ENCODE measurements at places on chromosomes 4 and X. TPM values are rescaled to one million over a fixed set of nuclear protein-coding genes. Genes with fewer than 3 reads are reported as not detected.
A peak's percentile ranks its signal among the peaks of the same experiment; 100 is the strongest.

DNA sequence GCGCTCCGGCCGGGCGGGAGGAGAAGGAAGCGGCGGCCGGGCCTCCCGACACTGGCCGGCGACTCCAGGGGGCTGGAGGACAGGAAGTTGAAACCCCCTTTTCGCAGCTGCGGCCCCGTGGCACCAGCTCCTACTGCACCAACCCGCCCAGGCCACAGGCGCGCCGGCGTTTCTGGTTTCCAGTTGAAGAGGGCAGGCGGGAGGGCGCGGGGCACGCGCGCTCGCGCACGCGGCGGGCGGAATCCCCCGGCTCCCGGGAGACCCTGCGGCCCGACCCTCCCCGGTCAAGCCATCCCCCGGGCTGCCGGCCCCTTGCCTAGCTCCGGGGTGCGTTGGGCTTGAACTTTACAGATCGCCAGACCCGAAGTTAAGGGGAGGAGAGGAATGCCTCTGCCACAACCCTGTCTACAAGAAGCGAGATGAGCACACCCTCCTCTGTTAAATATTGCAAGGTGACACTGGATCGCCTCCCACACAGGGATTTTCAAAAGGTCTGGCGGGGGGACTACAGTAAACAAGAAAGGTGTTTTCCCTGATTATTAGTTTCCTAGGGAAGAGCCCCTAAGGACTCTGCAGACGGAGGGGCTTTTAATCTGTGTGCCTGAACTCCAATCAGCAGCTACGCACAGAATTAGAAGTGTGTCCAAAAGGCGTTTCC lies 1.4 kb downstream of the ELOVL6 start:
- DNase-seq = peak; percentile 48

GRCh38 chr4:72374159-72374558 lies 194.9 kb downstream of the ADAMTS3 start:
- DNase-seq = no peak

- DNase-seq = no peak
Observed at GRCh38 chr4:51820443-51821234, 22.3 kb upstream of the DCUN1D4 start.

- DNase-seq = no peak
Observed at GRCh38 chr4:5960252-5960880, 57.9 kb downstream of the C4orf50 start.

DNA sequence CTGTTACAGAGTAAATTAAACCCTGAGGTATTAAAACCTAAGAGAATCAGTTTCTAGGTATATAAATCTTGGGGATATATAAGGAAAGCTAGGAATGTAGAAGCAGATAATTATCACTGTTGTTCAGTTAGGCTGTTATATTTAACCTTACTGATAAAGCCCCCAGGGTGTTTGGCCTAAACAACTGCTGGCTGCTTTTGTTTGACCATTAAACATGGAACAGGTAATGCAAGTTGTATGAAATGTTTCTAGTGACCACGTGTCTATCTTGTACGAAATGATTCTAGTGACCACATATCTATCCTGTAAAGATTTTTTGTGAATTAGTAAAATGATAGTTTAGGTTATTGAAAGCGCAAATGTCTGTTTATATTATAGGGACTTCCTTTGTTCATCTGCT lies 52.6 kb downstream of the SGMS2 start:
- no peak for DNase-seq

DNA sequence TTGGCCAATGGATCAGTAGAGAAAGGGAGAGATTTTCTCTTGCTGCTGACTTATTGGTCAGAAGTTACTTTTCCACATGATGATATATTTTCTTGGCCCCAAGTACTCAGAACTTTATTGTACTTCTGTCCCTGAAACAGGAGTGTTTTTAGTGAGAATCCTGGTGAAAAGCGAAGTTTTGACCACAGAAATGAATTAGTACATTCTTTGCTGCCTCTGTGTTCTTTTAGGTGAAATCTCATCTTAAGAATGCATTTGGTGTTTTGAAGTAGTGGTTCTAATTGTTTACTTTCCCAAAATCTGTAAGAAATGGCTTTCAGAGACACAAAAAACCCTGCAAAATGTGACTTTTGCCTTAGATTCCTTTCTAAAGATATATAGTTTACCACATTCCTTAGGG lies 240.4 kb downstream of the FRMPD4 start:
- no peak for DNase-seq

GRCh38 chr4:190019023-190019858 lies 7.8 kb downstream of the FRG2 start:
- DNase-seq = no peak

- no peak for DNase-seq
Observed at GRCh38 chrX:10208953-10209352, 52.2 kb downstream of the CLCN4 start.

DNA sequence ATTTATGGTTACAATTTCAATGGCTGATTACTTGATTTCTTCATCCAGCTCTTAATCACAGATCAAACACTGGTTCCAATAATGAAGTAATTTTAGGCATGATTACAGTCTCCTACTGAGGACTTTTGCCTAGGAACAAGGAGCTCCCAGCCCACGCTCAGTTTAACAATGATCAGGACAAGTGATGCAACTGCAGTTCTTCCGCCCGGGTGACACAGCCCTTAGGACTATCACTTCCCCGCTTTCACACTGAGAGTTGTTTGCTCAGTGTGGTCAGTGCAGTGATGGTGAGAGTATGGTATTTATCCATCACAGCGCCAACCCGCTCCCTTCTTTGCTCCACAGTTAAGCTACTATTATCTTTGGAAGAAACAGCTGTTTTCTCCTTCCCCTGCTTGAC lies 203.2 kb upstream of the MBNL3 start:
- no peak for DNase-seq

DNA sequence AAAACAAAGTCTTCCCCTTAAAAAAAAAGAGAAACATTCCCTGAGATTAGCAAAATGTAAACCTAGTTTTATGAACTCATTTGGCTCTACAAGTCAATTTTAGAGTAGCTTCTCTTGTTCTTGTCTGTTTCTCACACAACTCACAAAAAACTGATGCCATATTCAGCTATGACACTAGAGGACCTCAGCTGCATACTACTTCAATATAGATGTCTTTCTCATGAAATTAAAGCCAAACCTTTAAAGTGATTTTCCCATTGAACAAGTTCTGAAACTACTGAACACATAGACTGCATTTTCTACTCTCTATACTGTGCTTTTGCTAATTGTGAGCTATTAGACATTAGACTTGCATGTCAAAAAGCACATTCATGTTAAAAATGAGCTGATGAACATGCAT lies 49.8 kb downstream of the TBCK start:
- DNase-seq = no peak

GRCh38 chr4:87679449-87680169 lies 29.5 kb downstream of the DMP1 start:
- DNase-seq = no peak

DNA sequence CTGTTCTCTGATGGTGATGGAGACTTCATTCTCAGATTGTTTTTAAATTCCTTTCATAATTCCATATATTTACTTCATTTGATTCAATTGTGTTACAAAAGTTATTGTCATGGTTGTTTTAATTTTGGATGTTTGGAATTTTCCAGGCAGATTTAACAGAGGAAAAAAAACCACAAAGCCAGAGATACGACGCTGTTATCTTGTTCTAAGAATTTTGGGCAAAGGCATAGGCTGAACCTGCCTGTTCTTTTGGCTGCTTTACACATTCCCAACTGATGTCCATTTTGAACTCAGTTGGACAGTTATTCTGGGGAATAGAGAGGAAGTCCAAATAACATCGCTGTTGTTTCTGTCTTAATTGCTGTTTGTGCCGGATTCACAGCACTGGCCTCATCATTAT lies 65.7 kb downstream of the LINC00632 start:
- DNase-seq = no peak

DNA sequence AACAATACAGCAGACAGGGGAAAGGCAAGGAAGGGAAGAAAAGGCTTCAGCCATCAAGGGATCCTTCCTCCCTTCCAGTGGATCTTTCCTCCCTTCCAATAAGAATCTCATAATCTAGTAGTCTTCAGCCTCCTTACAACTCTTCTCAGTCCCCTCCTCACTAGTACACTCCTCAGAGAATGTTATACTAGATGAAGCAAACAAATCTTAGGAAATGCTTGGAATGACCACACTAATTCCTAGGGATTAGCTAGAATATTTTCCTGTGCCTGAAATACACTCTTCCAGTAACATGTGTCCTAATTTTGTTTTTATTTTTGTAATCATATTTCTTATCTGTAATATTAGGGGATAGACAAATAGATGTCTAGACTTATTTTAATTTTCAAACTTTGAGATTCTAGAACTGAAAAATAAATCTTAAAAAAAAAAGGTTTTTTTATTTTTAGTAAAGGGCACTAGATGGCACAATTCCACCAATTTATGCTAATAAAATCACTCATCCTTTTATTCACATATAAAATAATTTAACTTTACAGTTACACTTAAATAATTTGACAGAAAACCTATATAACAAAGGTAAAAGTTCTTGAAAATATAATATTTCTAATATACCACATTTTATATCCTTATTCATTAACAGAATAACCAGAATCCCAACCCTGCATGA lies 7.0 kb upstream of the STPG2 start:
- DNase-seq = no peak

- no peak for DNase-seq
Observed at GRCh38 chrX:86171366-86171765, 23.1 kb downstream of the DACH2 start.

- no peak for DNase-seq
Observed at GRCh38 chr4:38026158-38026740, 66.1 kb downstream of the PTTG2 start.

DNA sequence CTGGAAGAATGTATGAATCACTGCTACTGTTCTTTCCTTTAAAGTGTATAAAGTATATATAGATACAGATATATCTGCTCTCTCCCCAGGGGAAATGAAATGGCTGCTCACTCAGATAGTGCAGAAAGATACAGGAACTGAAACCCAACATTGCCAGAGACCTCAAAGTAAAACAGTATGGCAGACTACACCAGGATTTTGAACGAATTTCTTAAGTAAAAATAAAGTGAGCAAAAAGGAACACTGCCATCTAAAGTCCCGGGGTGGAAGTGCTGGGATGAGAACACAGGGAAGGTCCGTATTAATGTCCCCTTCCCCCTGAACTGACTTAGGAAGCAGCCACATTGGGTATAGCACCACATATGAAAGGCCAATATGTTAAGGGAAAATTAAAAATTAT lies 93.4 kb downstream of the TMA16 start:
- no peak for DNase-seq

- no peak for DNase-seq
Observed at GRCh38 chr4:24768604-24769003, 26.8 kb upstream of the SOD3 start.

DNA sequence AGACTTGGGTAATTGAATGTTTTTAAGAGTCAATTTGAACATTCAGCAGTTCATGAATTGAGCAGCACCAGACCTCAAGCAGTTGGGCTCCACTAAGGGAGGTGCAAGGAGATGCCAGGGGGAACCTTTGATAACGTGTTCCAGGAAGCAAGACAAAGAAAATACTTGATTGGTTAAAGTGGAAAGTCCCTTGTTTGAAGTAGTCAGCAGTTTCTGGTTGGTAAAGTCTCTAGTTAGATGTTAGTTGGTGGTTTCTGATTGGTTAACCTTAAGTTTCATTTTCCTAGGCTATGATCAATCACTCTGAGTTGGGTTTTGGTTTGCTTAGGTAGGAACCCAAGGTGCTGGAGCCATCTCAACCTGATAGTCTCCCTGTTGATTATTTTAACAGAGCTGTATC lies 4.0 kb downstream of the HERC6 start:
- DNase-seq = no peak

- DNase-seq = no peak
Observed at GRCh38 chrX:104137496-104137895, 19.3 kb downstream of the SLC25A53 start.

DNA sequence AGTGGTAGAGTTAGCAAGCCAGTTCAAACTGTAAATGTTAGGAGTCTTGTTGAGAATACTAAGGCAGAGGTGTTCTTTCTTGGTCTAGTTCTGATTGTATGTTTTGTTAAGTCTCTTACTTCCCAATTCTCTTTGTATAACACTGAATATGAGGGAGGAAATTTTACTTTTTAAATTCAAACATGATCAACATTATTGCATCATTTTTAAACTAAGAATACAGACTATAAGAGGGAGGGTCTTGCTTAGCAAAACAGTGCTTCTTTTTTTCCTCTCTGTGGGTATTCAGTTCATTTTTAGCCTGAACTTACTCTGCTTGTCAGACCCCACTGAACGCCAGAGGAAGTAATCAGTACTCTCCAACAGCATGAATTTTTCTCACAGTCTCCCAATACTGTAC lies 198.0 kb downstream of the GABRG1 start:
- DNase-seq = no peak

- DNase-seq = no peak
Observed at GRCh38 chr4:99651811-99652485, 5.7 kb downstream of the C4orf54 start.

DNA sequence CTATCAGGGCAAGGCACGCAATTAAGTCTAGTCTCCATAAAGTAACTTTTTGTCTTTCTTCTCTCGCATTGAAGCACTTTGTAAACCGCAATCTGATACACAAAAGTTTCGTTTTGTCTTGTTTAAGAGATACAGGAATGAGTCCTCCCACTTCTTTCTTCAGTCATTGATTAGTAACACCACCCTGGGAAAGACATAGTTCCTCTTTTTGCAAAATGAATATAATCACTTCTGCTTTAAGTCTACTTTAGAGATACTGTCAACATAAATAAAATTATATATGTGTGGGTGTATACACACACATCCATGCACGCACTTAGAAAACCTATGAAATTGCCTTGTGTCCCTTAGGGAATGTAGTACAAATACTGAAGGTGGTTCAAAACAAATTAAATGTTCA lies 11.7 kb downstream of the COQ2 start:
- no peak for DNase-seq

DNA sequence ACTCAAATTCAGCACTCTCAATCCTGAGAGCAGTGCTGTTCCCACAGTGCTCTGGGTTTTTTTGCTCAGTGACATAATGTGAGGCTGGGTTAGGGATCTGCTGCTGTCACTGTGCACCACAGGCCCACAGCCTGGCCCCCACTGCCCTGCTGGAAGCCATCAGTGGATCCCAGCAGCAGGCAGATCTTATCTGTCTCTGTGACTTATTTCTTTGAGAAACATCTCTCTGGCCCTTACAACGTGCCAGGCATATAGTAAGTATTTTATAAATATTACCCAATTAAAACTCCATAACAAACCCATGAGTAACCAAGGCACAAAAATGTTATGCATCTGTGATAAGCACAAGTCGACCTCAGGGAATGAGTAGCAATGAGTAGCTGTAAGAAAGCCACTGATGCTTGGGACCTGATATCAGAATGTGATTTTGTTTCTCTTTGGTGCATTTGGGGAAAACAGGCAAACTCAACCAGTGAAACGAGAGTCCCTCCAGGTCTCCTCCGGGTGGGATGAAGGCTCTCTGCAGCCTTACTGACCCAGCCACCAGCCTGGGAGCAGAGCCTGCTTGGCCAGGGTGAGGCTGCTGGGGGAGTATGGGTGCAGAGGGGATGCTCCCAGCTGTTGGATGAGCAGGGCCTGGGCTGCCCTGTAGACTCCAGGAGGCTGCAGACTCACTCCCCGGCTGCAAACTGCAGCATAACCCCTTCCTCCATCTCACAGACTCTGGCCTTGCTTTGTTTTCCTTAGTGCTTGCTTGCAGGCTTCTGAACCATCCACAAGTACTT lies 172.7 kb upstream of the LNX1 start:
- DNase-seq = no peak

GRCh38 chrX:103220511-103221323 lies 5.8 kb downstream of the BEX4 start:
- peak; percentile 49 for DNase-seq

Gene AR
- 2.0 TPM for total RNA-seq

Gene CYBB
- 1.5 TPM for total RNA-seq

Gene PCDH10
- total RNA-seq = 0.14 TPM

Gene MTMR8
- 0.91 TPM for total RNA-seq

Gene SLC34A2
- 21.1 TPM for total RNA-seq

Gene GABRE
- total RNA-seq = 11.7 TPM

Gene USP17L10
- not detected for total RNA-seq

Gene NWD2
- total RNA-seq = 0.03 TPM

Gene MAP7D3
- 2.5 TPM for total RNA-seq

Gene GAR1
- total RNA-seq = 8.7 TPM

Data from pancreas (tissue), 10 donors.